Esophagus mucosa (tissue), 1 donor: ENCODE measurements at places on chromosomes 1 and 21. TPM values are rescaled to one million over a fixed set of nuclear protein-coding genes. Genes with fewer than 3 reads are reported as not detected.

Gene C1orf35
- 13.9 TPM for total RNA-seq

- ATAC-seq = no peak
Observed at GRCh38 chr1:230163205-230163604, 96.2 kb downstream of the GALNT2 start.

Gene ENAH
- 41.0 TPM for total RNA-seq

DNA sequence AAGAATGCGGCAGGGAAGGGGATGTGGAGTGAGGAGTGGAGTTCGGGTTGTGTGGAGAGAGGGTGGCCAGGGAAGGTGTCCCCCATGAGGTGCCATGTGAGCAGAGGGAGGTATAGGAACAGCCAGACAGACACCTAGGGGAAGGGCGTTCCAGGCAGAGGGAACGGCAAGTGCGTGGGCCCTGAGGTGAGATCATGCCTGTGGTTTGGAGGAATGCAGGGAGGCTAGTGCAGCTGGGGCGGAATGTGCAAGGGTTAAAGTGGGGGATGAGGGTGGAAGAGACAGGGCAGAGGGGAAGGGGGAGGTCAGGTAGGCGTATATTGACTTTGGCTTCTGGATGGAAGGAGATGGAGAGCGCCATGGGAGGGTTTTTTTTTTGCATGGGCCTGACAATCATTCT is 31.6 kb upstream of the PADI6 start:
- ATAC-seq = peak; percentile 43

DNA sequence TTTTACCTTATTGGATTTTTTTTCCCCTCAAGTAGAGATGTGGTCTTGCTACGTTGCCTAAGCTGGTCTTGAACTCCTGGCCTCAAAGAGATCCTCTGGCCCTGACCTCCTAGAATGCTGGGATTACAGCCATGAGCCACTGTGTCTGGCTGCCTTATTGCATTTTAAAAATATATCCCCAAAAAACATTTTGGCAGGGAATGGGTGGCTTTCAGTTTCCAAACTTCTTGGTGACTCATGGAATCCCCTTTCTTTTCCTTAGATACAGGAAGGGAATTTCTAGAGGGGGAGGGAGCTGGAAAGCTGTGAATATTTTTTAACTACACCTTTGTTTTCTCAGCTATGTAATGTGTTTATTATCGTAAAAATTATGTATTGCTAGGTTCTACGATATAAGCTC is 73.3 kb downstream of the SNRPE start:
- no peak for ATAC-seq

Gene RIMKLA
- 0.08 TPM for total RNA-seq

GRCh38 chr1:104856091-104856490 is 1106.4 kb downstream of the AMY1C start:
- no peak for ATAC-seq

DNA sequence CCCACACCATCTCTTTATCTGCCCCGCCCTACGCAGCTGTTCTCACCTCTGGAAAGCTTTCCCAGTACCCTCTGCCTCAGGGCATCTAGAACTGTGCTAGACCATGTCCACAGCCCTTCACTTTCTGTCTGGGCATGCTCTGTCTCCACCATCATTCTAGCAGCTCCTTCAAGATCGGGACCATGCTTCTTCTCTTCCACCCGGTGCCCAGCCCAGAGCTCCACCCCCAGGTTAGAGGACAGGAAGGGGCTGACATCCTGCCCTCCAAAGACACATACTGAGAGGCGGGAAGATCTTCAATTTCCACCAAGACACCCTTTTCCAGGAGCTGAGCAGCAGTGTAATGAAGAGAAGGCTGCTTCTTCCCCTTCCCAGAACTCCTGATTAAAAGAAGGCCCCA is 27.7 kb upstream of the MEF2D start:
- no peak for ATAC-seq
